ENCODE measurements at places on chromosomes 1 and 21.

GRCh38 chr1:46452931-46453325, 36.7 kb upstream of the DMBX1 start:
- DNase-seq: no peak

DNA sequence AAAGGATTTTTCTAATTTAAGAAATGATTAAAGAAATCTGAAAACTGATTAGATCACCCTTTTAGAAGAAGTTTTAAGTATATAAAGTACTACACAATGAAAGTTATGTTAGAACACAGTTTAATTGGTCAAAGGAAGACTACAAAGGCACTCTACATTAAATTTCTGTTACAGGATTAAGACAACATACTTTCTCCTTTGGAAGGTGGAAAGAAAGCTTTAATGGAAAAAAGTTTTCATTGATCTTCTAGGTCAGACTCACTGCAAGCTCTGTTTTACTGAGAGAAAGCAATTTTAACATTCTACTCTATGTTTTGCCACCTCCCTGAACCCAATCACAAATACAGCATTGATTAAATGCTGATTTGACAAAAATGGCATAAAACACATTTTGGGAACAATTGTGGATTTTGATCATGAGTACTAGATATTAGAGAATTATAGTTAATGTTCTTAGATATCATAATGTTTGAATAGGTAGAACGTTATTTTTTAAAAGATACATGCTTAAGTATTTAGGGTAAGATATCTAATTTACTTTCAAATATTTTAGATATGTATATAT, 32.0 kb downstream of the WDR26 start:
- no peak for DNase-seq

DNA sequence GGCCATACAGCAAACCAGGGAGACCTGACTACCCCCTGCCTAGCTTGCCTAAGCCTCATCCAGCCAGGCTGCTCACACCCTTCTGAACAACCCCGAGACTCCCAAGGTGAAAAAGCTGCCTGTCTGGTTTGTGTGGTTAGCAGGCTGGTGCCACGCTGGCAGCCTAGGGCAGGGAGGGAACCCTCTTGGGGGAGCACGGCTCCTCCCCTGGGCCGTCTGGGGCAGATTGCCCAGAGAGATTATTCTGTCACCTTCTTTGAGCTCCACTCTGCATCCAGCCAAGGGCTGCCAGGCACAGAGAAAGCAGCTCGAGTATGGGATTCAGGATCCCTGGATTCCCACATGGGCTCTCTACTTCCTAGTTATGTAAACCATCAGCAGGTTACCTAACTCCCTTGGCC, 27.5 kb upstream of the TCEA3 start:
- DNase-seq: peak; percentile 52

DNA sequence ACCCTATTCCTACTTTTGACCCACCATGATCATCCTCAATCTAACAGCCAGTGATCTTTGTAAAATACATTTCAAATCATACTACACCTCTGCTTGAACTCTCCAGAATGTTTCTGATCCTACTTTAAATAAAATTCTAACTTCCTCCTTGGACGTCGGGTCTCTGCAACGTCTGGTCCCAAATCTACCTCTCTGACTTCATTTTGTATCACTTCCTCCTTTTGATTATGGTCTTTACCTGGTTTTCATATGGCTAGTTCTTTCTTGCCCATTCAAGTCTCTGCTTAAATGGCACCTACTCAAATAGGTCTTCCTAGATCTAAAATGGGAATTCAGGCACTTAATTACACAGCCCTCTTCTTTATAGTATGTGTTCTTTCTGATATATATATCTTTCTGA, 18.2 kb downstream of the PLPPR4 start:
- DNase-seq: no peak

GRCh38 chr1:10389271-10389973, 9.4 kb upstream of the PGD start:
- no peak for DNase-seq

DNA sequence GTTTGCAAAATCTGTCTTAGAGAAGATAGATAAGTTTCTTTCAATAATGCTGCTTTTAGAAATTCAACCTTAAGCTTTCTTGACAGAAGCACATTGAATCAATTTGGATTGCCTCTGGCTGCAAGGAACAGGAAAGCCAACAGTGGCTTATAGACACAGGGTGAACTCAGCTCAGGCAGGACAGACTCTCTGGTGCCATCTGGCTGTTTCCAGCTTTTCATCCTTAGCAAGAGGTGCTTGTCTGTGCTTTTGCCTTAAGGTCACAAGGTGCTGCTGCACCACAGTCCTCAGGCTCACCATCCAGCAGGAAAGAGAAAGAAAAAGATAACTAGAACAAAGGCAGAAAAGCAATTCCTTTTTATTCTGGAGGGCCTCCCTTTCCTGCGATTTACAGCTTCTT, 93.7 kb upstream of the ETS2 start:
- no peak for DNase-seq

All from trophoblast cell (in vitro differentiated cells and primary cell).